A549 treated with DMSO at 1 μM for 4 hours (cell line): ENCODE measurements at places on chromosomes 6 and 20. TPM values are rescaled to one million over a fixed set of nuclear protein-coding genes. Genes with fewer than 3 reads are reported as not detected.

Gene SIRPB2
- not detected in 5 replicates for total RNA-seq

Gene SMOC2
- total RNA-seq: not detected in 5 replicates

Gene DEFB110
- not detected in 5 replicates for total RNA-seq

Gene HCRTR2
- not detected in 5 replicates for total RNA-seq

Gene SLC26A8
- not detected in 5 replicates for total RNA-seq

Gene RGS17
- 5.4 to 8.7 TPM (median 7.6 TPM) in 5 replicates for total RNA-seq

Gene C4B
- total RNA-seq: 0.72 to 1.2 TPM (median 0.84 TPM) in 5 replicates

Gene SRMS
- 0.06 TPM in 1 of 5 replicates, not detected in the others for total RNA-seq

Gene PLEKHG1
- total RNA-seq: 0.33 to 0.90 TPM (median 0.50 TPM) in 5 replicates

Gene SLC4A11
- 5.3 to 7.2 TPM (median 6.2 TPM) in 5 replicates for total RNA-seq

Gene MEI4
- not detected in 5 replicates for total RNA-seq

Gene RAB32
- total RNA-seq: 34.3 to 49.0 TPM (median 45.3 TPM) in 5 replicates

Gene GABRR1
- total RNA-seq: not detected in 5 replicates

Gene PREX1
- total RNA-seq: 10.2 to 13.5 TPM (median 11.3 TPM) in 5 replicates

Gene GGTLC1
- not detected in 5 replicates for total RNA-seq

Gene FAM50B
- total RNA-seq: 3.8 to 5.6 TPM (median 5.3 TPM) in 5 replicates

Gene DNAH8
- not detected in 5 replicates for total RNA-seq

Gene ROS1
- 0.09 to 0.24 TPM (median 0.20 TPM) in 5 replicates for total RNA-seq

Gene HLA-DPA1
- total RNA-seq: 0.10 TPM in 1 of 5 replicates, not detected in the others

Gene BFSP1
- total RNA-seq: 4.4 to 5.7 TPM (median 4.9 TPM) in 5 replicates

Gene DEFB119
- total RNA-seq: not detected in 5 replicates

Gene HLA-DRB1
- total RNA-seq: not detected in 5 replicates

Gene IMPG1
- total RNA-seq: not detected in 5 replicates

Gene NOTCH4
- total RNA-seq: 0.47 to 0.78 TPM (median 0.69 TPM) in 5 replicates

Gene ATP5F1E
- total RNA-seq: 91.8 to 114 TPM (median 94.5 TPM) in 5 replicates

Gene GNL1
- 29.4 to 36.9 TPM (median 34.2 TPM) in 5 replicates for total RNA-seq

Gene CHD6
- 8.1 to 12.5 TPM (median 10.6 TPM) in 5 replicates for total RNA-seq

Gene ATP6V1G2
- total RNA-seq: 0.40 to 0.77 TPM (median 0.64 TPM) in 5 replicates
